ENCODE measurements at places on chromosomes 11 and 22.

DNA sequence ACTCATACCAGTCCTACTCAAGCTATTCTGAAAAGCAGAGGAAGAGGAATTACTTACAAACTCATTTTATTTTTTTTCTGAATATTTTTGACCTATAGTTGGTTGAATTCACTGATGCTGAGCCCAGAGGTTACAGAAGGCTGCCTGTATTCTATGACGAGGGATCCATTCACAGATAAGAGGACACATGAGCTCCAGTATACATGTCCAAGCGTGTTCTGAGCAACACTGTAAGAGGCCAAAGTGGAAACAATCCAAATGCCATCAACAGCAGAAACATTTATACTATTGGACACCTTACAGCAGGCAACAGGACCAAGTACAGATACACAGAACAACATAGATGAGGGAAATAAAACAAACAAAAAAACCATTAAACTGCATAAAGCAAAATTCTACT lies 10.3 kb downstream of the KDM4E start:
- DNase-seq, result no peak

DNA sequence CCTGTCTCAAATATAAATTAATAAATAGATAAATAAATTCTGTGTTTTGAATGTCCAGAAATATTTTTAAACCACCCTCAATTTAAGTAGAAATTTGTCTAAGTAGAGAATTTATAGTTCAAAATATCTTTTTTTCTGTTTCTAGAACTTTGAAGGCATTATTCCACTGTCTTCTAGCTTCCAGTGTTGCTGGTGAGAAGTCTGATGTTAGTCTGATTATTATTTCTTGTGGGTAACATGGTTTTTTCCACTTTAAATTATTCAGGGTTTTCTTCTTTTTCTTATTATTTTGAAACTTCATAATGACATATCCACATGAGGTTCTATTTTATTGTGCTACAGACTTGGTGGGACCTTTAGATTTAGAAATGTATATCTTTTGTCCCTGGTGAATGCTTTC lies 46.4 kb upstream of the HEPHL1 start:
- no peak for DNase-seq

- DNase-seq, result no peak
Measured at GRCh38 chr11:86506235-86506634, 131.5 kb downstream of the CCDC81 start.

- no peak for DNase-seq
Measured at GRCh38 chr22:49076300-49077035, 751.2 kb downstream of the BRD1 start.

- DNase-seq, result no peak
Measured at GRCh38 chr11:18650353-18650752, 16.2 kb upstream of the SPTY2D1 start.

- no peak for DNase-seq
Measured at GRCh38 chr11:61507962-61508861, at the start of gene LRRC10B. LRRC10B (plus strand) TSS chr11:61508749; CDS start chr11:61508999, 250 bp downstream.

- no peak for DNase-seq
Measured at GRCh38 chr22:26883393-26883792, 226.0 kb downstream of the MIAT start.

DNA sequence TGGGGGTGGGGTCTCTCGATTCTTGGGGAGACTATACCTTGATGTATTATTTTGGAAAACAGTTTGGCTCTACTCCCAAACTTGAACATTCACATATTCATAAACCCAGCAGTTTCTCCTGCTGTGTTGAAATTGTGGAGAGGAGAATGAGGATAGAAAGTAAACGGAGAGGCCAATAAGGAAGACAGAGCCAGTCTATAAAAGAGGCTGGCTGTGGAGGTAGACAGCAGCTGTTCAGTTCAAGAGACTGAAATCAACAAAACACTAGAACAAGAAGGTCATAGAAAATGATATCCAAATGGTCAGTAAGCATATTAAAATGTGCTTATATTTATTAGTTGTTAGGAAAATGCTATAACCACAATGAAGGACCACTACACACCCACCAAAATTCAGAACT lies 1.9 kb upstream of the MOGAT2 start:
- DNase-seq, result no peak

DNA sequence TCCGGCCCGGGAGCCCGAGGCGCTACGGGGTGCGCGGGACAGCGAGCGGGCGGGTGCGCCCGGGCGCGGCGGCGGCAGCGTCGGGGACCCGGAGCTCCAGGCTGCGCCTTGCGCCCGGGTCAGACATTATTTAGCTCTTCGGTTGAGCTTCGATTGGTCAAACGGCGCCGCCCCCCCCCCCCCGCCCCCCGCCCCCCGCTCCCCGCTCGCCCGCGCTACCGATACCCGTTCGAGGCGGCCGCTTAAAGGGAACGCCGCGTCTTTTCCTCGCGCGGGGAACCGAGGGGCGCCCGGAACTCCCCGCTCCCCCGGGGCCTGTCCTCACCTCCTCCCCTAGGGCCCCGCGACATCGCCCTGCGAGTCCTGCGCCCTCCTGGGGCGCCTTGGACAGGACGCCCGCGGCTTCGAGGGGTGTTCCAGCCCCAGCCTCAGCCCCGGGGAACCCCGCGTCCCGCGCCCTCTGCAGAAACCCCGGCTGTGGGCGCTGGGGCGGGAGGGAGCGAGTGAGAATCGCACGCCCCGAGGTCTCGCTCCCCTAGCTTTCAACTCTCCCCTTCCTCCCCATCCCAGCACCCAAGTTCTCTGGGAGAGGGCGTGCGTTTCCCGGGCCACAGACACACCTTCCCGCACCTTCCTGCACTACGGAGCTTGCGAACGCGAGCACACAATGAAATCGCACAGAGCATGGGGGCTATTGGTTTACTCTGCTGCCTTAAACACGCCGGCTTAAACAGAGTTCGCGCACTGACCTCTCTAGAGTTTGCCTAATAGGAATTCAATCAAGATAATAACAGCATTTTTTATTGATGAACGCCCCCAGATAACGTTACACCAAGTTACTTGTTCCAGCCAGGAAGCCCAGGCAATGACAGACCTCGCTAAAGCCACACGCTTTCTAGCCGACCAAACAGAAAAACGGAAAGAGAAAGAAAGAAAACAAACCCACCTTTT lies at the start of gene BDNF:
Gene BDNF (minus strand): TSS at position 105 of the 951 bp plus-strand sequence. CDS start 41,891 bp downstream, outside the sequence.
- DNase-seq, result no peak

GRCh38 chr11:45899448-45900174 lies 7.5 kb downstream of the FREY1 start:
- peak; percentile 27 for DNase-seq

- no peak for DNase-seq
Measured at GRCh38 chr11:26493616-26494015, 78.4 kb downstream of the MUC15 start.

GRCh38 chr11:15765530-15765929 lies 590.8 kb downstream of the SOX6 start:
- no peak for DNase-seq

DNA sequence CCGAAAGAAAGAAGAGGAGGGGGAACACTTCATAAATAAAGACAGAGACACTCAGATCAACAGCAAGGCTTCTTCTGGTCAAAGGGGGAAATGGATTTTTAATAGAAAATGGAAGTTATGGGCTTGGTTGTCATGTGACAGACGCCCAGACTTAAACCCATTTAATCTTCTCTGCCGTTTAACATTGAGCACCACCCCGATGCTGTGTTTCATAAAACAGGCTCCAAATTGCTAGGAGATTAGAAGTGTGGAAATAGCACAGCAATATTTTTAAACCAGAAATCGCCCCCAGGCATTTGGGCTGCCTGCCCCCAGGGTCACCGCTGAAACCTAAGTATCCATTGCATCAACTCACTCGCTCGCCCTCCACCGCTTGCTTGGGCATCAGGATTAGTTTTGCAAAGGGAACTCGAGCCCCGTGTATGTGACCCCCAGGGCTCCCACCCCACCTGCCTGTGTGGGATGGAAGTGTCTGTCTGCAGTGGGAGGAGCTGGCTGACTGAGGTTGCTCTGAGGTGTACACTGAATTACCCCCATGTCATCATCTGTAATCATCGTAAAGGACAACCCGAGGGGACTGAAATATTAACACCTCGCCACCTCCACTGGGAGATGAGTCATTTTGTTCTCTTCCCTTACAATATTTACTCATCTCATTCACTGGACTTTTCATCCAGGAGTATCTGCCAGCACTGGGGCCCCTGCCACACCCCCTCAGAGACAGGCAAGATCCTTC lies 10.7 kb downstream of the DSCAML1 start:
- no peak for DNase-seq

- DNase-seq, result no peak
Measured at GRCh38 chr11:99020352-99021225, at the start of gene CNTN5. CNTN5 (plus strand) TSS chr11:99020949.

Data from stimulated activated CD8-positive, alpha-beta memory T cell treated with anti-CD3 and anti-CD28 coated beads, Interleukin-15, amount 100 ng/mL, for 1 hour (primary cell).